Stimulated activated CD8-positive, alpha-beta memory T cell treated with anti-CD3 and anti-CD28 coated beads, Interleukin-4, amount 100 ng/mL, for 4 hours (primary cell): ENCODE measurements at places on chromosomes 16 and 17.
A peak's percentile ranks its signal among the peaks of the same experiment; 100 is the strongest.

DNA sequence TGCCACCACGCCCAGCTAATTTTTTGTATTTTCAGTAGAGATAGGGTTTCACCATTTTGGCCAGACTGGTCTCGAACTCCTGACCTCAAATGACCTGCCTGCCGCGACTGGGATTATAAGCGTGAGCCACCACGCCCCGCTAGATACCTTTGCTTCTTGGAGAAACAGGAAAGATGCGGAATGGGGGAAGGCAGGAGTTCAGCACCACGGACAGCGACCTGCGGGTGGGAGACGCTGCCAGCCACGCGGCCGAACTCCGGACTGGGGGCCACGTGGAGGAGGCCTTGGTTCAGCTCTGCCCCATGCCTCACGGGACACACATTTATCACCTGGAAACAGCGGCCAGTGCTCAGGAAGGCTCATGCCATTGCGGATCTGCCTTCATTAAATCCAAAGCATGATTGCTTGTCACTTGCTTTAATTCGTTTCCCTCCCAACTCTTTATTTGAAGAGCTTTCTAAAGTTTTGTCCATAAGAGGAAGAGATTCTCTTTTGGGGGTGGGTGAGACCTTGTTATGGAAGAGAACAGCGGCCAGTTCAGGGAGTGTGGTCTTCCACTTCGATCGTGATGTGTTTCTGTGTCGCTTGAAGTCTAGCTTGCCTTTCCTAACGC is 219.9 kb downstream of the ENGASE start:
- no peak for DNase-seq

DNA sequence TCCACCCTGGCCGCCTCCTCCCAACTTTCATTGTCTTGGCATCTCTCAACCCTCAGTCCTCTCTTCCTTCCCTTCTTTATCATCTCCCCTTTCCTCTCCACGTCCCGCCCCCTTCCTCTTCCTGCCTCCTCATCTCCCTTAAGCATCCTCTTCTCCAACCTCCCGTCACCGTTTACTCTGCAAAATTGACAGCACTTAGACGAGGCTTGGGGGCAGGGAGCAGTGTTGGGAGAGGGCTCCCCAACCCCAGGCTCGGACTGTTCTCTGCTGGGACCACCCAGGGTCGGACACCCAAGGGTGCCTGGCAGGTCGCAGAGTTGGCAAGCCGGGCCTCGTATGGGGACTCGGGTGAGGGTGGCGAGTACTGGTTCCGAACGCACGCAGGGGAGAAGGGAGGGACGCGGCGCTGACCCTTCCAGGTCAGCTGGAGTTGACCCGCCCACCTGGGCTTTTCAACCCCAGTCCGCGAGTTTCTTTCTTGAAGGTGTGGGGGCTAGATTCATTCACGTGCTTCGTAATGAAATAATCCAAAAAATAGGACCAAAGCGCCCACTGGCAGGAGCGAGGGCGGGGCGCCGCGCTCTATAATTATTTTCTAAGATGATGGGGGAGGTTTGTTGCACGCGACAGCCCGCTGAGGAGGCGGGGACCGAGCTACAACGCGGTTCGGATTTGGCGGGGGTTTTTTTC is 775 bp upstream of the PAGR1 start:
- DNase-seq: no peak

- DNase-seq: no peak
Observed at GRCh38 chr16:11642765-11643116, 25.5 kb upstream of the SNN start.

DNA sequence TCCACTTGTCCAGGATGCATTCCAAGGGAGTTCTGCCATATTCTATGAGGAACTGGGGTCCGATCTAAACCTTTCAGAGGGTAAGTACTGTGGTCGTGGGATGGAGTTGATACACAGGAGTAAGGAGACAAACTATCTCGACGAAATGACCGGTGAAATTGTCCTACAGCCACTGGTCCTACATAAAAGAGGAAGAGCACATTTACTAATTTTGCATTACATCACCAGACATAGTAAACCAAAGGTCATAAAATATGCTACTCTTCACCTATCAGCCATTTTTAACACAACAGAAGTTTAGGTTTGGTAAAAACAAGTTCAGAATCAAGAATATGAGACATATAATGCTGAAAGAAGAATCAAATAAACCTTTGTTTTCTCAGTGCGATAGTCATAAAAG is 8.1 kb downstream of the HSF5 start:
- no peak for DNase-seq

- no peak for DNase-seq
Observed at GRCh38 chr17:72554508-72554907, 433.7 kb downstream of the SOX9 start.

DNA sequence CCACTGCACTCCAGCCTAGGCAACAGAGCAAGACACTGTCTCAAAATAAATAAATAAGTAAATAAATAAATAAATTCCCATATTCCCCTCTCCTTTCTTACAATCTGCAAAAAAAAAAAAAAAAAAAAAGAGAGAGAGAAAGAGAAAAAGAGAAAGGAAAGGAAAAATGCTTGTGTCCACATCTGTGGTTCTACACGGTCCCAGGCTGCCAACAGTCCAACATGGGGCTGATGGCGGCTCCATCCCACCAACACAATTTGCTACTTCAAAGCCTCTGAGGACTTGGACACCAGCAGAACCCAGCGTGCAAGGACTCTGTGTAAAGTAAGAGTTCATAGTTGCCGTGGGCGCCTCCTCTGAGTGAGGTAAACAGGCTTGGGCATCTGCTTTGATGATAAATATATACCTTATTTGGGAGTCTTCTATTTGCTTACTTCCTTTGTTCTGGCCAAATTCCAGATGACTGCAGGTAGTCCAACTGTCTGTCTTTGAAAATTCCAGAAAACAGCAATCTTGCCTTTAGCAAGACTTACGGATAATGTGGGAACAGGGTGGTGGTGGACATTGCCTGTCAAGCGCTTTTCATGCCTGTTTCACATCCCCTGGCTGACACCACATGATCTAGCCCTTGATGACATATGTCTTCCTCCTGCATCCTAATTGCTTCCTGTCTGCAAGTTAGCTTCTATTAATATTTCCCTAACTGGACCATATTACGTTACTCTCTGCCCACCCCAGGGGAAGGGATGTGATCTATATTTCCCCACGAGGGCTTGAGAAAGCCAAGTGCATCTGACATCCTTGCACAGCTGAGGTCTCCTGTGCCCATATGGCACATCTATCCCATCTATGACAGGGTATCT is 10.1 kb downstream of the LITAF start:
- no peak for DNase-seq

DNA sequence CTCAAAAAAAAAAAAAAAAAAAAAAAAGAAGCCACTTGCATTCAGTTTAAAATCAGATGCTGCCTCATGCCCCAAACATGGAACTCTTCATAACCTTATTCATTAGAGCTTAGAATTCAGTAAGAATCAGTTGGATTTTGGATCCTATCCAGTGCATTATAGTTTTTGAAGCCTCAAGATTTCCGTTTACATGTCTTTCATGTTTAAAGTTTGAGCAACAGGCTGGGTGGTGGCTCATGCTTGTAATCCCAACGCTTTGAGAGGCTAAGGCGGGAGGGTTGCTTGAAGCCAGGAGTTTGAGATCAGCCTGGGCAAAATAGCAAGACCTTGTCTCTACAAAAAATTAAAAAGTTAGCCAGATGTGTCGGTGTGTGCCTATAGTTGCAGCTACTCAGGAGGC is 55.0 kb downstream of the SNTB2 start:
- DNase-seq: no peak

DNA sequence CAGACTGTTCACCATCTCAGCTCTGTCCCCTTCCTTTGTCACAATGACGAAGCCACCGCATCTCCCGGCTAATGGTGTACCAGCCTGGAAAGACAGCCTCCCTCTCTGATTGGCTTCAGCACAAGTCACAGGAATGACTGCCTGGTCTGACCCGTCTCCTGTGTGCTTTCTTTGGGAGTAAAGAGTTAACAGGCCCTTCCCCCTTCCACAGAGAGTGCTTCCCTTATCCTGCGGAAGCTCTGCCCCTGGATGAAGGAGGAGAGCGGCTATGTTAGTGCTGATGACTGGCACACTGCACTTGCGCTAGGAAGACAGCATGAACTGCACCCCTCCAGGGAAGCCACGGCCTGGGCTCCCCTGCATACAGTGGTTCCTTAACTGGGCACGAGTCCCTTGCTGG is 11.3 kb downstream of the USB1 start:
- DNase-seq: no peak

DNA sequence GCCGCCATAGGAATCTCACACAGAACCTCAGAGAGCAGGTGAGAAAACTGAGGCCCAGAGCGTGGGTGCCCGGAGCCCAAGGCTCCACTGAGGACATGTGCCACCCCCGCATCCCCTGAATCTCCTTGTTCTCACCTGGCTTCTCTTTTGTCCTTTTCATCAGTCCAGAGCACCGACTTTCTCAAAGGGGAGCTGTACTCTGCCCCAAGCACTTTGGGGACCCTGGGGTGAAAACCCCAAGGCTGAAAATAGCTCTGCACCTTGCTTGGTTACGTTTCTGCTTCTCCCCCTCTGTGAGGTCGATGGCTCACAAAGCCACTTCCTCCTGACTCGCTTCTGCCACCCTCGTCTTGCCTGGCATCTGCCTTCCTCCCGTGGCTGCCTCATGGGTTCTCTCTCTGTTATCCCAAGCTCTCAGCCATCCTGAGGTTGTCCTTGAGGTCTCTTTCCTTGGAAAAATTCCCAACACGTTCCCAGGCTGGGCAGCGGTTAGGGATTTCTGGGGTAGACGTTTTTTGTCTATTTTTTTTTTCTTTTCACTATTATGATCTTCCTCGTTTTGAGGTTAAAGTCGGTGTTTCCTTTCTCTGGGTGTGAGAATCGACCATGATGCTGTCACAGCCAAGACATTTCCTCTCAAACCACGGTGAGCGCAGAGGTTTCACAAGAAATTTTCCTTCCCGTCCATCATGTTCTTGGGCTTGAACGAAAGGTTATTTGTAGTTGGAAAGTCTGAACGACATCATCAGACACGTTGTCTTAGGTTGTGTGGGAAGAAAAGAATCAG is 37.2 kb downstream of the IRF8 start:
- peak; percentile 67 for DNase-seq

- no peak for DNase-seq
Observed at GRCh38 chr17:38547444-38547843, 58.3 kb downstream of the SRCIN1 start.

- DNase-seq: no peak
Observed at GRCh38 chr16:57801098-57801808, 1.0 kb downstream of the KIFC3 start.

DNA sequence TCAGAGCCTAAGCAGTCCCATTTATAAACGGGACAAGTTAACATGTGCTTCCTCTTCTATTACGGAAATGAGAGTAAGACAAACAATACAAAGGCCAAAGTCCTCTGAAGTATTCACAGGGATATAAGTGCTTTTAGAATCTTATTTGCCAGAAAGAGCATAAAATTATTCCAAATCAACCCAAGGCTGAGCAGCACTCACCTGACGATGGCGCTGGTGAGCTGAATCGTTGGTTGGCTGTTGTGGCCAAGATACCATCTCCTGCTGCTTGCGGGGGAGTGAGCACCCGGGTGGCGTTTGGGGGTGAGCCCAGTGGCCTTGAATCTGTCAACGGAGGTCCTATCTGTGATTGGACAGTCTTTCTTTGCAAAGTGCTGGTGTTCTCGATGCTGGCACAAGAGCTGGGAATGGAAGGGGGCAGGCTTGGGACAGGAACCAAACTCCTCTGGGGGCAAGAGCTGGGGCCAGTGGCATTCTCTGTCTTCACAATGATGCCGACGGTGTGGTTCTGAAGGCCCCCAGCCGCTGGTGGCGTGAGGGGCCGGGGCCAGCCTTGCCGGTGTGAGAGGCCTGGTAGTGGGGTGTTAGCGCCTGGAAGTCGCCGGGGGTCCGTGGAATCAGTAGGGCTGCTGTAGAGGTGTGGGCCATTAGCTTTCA is 9.5 kb upstream of the DHRS13 start:
- no peak for DNase-seq

DNA sequence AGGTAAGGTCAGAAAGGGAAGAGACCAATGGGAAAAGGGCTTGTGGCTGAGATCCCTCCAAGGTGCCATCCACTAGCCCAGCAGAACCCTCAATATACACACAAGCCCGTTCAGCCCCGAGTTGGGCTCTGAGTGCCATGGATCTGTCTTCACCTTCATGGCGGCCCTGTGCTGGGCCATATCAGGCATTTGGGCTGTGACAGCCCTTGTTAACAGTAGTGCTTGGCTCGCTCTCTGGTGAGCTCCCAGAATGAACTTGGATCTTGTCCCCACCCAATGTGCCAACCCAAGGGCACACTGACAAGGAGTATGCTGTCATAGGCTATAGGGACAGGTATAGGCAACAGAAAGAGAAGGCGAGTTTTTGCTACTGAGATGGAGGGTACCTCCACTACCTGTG is 182.7 kb downstream of the ZFHX3 start:
- DNase-seq: no peak

DNA sequence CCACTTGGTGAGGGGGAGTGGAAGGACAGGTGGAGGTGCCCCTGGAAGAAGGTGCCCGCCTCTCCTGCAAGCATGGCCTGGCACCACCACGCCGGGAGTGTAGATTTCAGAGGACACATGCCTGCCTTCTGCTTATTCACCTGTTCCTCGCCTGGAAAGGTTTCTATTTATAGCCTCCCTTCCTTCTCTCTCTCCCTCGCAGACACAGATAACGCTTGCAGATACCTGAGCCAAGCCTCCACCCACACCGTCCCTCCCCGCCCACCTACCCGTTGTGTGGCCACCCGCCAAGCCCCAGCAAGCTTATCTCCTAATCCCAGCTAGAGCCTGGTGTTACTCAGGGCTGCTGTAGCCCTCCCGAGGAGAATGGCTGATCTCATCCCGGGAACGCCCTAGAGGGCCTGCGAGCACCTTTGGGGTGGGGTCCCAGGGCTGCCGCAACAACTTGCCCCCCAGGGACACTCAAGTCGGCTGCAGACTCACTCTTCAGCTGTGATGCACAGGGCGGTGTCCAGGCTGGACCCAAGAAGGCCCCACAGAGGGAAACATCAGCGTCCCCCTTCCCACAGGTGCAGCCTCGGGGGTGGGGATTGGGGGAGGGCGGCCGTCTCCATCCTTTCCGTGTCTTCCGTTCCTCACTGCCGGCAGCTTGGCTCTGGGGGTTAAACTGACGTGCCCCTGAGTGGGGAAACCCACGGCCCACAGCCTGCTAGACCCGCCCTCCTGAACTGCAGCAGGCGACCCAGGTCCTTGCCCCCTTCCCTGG is 1.9 kb upstream of the SNAI3 start:
- DNase-seq: no peak

DNA sequence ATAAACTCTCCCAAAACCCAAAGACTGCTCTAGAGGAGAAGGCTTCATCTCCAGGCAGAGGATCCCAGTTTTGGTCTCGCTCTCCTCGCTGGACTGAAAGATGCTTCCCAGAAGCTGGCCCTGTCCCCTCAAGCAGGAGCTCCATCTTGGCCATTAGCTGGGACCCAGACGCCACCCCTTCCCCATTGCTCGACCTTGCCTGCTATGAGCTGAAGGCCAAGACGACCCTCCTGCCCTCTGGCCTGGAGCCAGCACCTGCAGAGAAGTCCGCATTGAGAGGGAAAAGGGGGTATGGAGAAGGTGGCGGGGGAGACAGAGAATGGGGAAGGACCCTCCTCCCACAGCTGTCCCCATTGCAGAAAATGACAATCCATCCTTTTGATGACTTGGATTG is 3.6 kb upstream of the RCVRN start:
- no peak for DNase-seq

- no peak for DNase-seq
Observed at GRCh38 chr16:72836181-72836580, 211.7 kb downstream of the ZFHX3 start.

- no peak for DNase-seq
Observed at GRCh38 chr17:66172691-66173223, 19.2 kb downstream of the CEP112 start.

GRCh38 chr16:60073376-60073775 is 1339.3 kb upstream of the GOT2 start:
- no peak for DNase-seq

- DNase-seq: no peak
Observed at GRCh38 chr16:56013962-56014552, 138.9 kb upstream of the CES5A start.
